ENCODE measurements at places on chromosomes 7 and 10. TPM values are rescaled to one million over a fixed set of nuclear protein-coding genes. Genes with fewer than 3 reads are reported as not detected.

Gene CFAP46
- total RNA-seq: 2.2 TPM

Gene MYL7
- total RNA-seq: not detected

Gene AGR3
- total RNA-seq: not detected

Gene TAS2R38
- not detected for total RNA-seq

Gene HTR5A
- total RNA-seq: not detected
